Naive B cell (primary cell): ENCODE measurements at places on chromosomes 5 and 9. TPM values are rescaled to one million over a fixed set of nuclear protein-coding genes. Genes with fewer than 3 reads are reported as not detected.

NUTM2G gene
- polyA plus RNA-seq, result not detected

PRR7 gene
- 23.0 TPM for polyA plus RNA-seq

GPSM1 gene
- polyA plus RNA-seq, result 1.2 TPM

OR1J2 gene
- polyA plus RNA-seq, result not detected

KIF12 gene
- polyA plus RNA-seq, result not detected

JAKMIP2 gene
- polyA plus RNA-seq, result 0.80 TPM

PRDM9 gene
- not detected for polyA plus RNA-seq

FAM151B gene
- not detected for polyA plus RNA-seq

IL5 gene
- not detected for polyA plus RNA-seq

FOXD4L6 gene
- polyA plus RNA-seq, result not detected

DBH gene
- not detected for polyA plus RNA-seq

DNA sequence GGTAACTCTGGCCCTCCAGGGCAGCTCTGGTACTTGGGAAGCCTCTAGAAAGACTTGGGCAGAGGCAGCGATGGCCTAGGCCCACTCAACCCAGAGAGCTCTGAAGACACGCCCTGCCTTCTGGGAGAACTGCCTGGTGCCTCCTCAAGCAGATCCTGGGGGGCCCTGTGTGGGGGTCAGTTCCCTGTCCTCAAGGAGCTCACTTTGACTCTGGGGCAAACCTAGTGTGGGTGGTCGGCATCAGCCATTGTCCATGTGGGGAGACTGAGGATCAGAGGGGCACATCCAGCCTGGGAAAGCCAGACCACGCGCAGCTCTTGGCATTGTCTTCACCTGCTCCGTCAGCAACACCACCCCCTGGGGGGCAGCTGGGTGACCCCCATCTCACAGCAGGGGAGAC lies 28.0 kb downstream of the ABO start:
- no peak for DNase-seq

- DNase-seq, result no peak
These were observed 27.6 kb downstream of the ADAMTS2 start for GRCh38 chr5:179317411-179318220.

- no peak for DNase-seq
These were observed 115.2 kb downstream of the BOD1 start for GRCh38 chr5:173501271-173501670.

DNA sequence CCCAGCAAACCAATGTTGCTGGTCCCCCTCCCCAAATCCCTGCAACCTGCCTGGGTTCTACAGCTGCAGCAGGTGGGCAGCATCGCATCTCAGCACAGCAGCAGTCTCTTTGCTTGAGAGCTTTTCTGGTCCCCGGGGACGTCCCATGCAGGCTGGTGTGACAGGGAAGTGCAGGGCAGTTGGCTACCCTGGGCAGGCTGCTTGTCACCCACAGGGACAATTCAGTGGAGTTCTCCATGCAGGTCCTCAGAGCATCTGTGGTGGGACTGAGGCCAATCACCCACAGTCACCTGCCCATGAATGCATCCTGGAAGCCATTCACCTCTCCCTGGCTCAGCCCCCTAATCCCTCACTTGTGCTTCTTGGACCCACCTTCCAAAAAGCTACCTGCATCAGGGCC lies 43.9 kb upstream of the SEMA4D start:
- peak; percentile 53 for DNase-seq

GRCh38 chr5:138033386-138033808 lies 518 bp upstream of the FAM13B start:
- no peak for DNase-seq

- no peak for DNase-seq
These were observed 294.0 kb downstream of the GLIS3 start for GRCh38 chr9:4005896-4006295.

DNA sequence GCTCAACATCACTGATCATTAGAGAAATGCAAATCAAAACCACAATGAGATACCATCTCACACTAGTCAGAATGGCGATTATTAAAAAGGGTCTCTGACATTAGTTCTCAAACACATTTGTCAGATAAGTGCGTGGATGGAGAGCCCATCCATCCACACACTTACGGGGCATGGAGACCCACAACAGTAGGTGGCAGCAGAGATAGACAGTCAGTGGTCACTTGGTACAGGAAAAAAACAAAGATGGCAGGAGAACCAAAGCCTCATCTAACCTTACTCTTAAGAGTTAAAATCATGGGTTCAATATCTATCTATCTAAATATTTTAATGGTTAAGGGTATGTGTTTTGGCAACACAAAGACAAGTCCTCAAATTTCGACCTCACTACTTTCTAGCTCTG lies 1378.7 kb upstream of the C9orf72 start:
- no peak for DNase-seq

DNA sequence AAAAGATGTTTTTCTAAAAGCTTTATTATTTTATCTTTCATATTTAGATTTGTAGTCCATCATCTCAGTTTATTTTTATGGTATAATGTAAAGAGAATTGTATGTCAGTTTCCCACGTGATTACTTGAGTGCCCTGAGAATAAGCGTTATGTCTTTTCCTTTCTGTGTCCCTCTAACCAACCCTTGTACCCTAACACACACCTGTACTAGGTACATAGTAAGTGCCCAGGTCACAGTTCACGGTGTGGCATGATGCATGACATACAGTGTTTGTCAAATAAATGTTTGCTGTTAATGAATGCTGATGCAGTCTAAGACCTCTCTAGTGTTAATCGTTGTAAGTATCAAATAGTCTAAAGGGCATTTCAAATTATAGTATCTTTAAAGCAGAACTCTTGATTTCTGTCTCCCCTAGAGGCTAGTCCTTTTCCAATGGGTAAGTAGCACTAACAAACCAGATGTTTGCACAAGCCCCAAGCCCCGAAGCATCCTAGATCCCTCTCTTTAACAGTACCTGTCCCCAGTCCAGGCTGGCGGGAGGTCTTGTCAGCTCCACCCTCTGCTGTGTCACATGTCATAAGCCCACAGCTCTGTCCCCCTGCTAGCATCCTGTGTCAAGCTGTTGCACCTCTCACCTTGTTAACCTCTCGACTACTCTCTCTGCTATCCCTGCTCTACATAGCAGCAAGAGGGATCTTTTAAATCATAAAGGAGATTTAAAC lies 23.7 kb downstream of the NUP214 start:
- DNase-seq, result no peak

- no peak for DNase-seq
These were observed 223.9 kb upstream of the ADAMTSL1 start for GRCh38 chr9:18250053-18250452.

GRCh38 chr5:27494887-27495286 lies 456.5 kb upstream of the CDH9 start:
- DNase-seq, result no peak

DNA sequence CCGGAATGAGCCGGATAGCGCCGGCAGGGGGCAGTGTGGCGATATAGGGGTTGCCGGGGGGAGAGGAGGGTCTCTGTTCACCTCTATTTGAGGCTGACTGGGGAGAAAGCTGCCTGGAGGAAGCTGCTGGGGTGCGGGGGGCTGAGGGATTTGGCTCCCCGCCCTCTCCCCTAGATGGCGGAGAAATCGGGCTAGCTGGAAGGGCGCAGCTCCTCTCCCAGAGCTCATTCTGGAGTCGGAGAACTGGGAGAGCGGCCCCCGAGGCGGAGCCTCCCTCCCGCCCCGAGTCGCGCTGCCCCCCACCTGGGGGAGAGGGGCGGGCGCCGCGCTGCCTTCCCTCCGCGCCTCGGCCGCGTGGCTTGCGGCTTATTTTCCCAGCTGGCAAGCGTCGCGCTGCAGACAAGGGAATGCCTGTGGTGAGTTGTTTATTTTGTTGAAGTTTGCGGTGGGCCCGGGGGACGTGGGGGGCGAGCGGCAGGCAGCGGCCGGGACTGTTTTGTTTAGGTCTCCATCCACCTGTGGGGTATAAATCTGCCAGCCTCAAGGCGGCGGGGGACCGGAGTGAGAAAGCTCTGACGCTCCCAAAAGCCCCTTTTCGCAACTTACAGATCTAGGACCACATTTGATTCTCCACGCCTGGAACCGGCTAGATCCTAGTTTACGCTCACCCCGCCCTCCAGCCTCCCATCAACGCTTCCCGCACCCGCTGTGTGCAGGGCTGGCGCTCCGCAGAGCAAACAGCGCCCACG lies 4.1 kb upstream of the RGMB start:
- peak; percentile 24 for DNase-seq

- DNase-seq, result no peak
These were observed 5.1 kb upstream of the PCDH1 start for GRCh38 chr5:141883184-141883891.

DNA sequence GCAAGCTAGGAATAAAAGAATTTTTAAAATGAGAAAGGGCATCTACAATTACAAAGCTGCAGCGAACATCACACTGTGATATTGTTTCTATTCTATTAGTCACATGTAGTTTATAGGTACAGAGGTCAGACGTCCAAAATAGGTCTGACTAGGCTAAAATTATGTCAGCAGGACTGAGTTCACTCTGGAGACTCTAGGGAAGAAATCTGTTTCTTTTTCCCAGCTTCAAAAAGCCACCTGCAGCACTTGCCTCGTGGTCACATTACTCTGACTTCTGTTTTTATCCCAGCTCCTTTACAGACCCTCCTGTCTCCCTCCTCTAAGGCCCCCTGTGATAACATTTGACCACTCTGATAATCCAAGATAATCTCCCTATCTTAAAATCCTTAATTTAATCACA lies 5.1 kb upstream of the CKS2 start:
- DNase-seq, result no peak

GRCh38 chr9:122217640-122218039 lies 11.1 kb downstream of the LHX6 start:
- no peak for DNase-seq

GRCh38 chr9:122286764-122287163 lies 22.1 kb downstream of the MRRF start:
- peak; percentile 34 for DNase-seq

GRCh38 chr5:131423056-131423455 lies 159.2 kb downstream of the CDC42SE2 start:
- DNase-seq, result no peak

- DNase-seq, result no peak
These were observed 752.8 kb upstream of the ADAMTS16 start for GRCh38 chr5:4387290-4387689.

DNA sequence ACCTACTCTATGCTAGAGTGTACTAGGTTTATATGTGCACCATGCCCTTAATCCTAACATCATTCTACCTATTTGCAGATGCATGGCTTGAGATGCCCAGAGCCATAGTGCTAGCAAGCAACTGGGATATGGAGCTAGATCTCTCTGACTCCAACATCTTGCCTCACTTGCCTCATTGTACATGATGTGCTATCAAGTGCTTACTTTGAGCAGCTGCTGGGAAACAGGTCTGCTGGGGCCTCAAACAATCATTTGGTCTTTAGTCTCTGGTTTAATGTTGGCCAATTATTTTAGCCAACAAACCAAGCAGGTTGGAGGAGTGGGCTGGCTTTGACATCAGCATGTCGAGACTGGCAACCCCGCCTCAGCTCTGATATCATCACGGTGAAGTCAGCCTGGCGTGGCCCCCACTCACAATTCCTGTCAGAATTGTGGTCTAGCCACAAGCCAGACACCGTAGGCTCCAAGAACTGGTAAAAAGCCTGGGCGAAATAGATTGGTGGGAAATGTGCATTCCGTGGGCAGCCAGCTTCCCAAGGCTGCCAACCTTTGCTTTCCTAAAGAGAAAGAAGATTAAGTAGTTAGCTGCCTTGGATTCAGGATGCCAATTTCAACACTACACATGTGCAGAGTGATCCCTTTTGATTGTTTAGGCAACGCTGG lies 21.1 kb upstream of the GAS1 start:
- no peak for DNase-seq

DNA sequence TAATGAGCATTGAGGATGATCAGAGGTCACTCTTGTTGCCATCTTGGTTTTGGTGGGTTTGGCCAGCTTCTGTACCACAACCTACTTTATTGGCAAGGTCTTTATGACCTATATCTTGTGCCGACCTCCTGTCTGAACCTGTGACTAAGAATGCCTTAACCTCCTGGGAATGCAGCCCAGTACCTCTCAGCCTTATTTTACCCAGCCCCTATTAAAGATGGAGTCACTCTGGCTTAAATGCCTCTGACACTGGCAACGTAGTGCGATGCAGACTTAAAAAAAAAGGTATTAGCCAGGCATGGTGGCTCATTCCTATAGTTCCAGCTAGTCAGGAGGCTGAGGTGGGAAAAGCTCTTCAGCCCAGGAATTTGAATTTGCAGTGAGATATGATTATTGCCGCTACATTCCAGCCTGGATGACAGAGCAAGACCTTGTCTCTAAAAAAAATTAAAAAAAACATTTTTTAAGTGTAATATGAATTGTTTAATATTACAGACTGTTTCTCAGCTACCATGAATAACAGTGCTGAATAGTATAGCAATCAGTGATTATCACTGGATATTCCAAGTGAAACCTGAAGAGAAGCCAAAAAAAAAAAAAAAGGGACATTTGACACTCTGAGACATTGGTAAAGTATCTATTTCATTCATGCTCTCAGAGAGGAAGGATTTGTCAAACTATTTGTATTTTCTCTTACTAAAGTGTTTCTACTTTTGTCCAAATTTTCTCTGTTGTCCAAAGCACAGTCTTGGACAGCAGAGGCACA lies 18.3 kb upstream of the STOM start:
- DNase-seq, result no peak

DNA sequence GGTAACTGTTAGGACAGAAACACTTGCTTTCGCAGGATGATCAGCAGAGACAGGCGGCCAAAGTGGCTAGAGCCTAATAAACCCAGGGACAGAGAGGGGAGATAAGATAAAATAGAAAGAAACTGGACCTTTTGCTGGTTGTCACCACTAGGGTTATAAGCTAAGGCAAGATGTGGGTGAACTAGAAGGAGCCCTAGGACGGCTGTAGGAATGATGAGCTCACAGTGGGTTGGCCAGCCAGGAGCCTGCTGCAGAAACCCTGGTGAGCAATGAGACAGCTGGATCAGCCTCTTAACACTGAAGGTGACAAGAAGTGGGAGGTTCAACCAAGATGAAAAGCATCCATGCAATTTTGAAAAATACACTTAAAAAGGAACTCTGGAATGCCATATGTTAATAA lies 13.5 kb downstream of the CTNND2 start:
- no peak for DNase-seq

DNA sequence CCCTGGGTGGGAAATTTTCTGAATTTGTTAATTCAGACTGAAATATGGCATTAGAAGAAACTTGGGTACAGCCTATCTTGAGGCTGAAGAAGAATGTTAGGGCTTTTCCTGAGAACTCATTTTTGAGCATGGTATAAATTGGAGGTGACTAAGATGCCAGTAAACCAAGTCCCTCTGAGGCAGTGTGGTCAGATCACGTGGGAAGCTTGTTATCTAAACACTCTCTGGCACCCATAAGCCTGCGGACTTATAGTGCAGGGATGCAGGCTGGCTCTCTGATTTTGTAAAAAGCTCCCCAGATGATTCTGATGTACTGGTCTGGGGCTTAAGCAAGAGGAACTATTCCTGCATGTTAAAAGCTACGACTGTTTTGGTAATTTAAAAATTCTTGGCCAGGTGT lies 34.3 kb downstream of the MTMR12 start:
- DNase-seq, result no peak

GRCh38 chr5:134738963-134739661 lies 764 bp downstream of the CAMLG start:
- DNase-seq, result peak; percentile 39

DNA sequence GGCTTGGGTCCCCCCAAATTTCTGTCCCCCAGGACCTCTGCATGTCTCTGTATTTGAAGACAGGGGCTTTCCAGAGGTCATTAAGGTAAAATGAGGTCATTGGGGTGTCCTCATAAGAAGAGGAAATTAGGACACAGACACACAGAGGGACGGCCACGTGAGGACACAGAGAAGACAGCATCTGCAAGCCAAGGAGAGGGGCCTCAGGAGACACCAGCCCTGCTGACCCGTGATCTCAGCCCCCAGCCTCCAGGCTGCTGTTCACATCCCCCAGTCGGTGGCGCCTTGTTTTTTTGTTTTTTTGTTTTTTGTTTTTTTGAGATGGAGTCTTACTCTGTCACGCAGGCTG lies 1.2 kb upstream of the CCDC183 start:
- DNase-seq, result no peak

GRCh38 chr9:116941266-116941665 lies 254.2 kb downstream of the TRIM32 start:
- DNase-seq, result no peak
